ENCODE measurements at places on chromosomes 16 and 17.
A peak's percentile ranks its signal among the peaks of the same experiment; 100 is the strongest.

- DNase-seq, result no peak
These were observed 29.8 kb upstream of the C1QL1 start for GRCh38 chr17:44997733-44998520.

GRCh38 chr17:12619459-12620199, 46.1 kb upstream of the MYOCD start:
- DNase-seq, result peak; percentile 61

DNA sequence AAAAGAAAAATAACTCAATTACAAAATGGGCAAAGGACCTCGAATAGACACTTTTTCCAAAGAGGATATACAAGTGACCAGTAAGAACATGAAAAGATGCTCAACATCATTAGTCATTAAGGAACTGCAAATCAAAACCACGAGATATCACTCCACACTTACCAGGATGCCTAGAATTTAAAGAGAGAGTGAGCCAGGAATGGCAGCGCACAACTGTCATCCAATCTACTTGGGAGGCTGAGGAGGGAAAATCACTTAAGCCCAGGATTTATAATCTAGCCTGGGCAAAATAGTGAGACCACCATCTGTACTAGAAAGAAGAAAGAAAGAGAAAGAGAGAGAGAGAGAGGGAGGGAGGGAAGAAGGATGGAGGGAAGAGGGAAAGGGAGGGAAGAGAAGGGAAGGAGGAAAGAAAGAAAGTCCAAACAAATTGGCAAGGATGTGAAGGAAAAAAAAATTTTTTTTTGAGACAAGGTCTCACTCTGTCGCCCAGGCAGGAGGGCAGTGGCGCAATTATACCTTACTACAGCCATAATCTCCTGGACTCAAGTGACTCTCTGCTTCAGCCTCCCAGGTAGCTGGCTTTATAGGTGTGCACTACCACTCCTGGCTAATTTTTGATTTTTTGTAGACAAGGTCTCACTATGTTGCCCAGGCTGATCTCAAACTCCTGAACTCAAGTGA, 22.6 kb downstream of the TBX2 start:
- DNase-seq, result no peak

- no peak for DNase-seq
These were observed 1.3 kb downstream of the IGFALS start for GRCh38 chr16:1791943-1792812.
